Activated CD4-positive, alpha-beta T cell treated with anti-CD3 and anti-CD28 coated beads for 1 hour (primary cell): ENCODE measurements at places on chromosomes 5 and 9.

DNA sequence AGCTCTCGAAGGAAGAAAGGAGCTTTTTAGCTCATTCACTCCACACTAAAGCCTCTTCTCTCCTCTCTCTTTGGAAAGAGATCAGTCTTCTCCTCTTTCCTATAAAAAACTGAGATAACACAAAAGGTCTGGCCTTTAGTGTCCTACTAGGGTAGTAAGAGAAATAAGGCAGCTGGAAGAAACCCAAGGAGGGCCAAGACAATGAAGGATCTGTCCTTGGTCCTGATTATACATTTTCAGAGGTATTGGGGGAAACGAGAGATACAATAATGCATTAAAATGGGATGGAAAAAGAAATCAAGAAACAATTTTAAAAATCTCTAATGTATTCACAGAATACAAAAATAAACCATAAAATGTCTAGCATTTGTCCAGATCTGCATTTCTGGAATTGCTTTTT, 184.0 kb downstream of the SLF1 start:
- DNase-seq, result no peak

- DNase-seq, result no peak
Observed at GRCh38 chr9:88084357-88085183, 53.7 kb downstream of the SPATA31C2 start.

DNA sequence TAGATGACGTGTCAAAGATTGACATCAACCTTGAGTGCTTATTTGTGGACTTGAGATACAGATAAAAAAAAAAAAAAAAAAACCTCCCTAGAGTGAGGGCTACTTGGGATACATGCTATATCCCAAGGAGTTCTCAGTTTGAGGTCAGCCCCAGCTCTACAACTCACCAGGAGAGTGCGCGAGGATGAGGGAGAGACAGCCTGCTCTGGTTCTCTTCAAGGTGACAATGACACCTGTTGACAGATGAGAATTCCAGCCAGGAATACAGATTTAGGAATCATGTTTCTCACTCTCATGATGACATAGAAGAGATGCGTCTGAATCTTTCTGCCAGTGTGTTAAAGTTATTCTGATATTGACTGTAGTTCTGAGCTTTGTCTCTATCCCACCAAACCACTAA, 24.9 kb upstream of the ARHGAP26 start:
- DNase-seq, result no peak

GRCh38 chr5:32102254-32102986, 71.7 kb downstream of the GOLPH3 start:
- DNase-seq, result no peak

DNA sequence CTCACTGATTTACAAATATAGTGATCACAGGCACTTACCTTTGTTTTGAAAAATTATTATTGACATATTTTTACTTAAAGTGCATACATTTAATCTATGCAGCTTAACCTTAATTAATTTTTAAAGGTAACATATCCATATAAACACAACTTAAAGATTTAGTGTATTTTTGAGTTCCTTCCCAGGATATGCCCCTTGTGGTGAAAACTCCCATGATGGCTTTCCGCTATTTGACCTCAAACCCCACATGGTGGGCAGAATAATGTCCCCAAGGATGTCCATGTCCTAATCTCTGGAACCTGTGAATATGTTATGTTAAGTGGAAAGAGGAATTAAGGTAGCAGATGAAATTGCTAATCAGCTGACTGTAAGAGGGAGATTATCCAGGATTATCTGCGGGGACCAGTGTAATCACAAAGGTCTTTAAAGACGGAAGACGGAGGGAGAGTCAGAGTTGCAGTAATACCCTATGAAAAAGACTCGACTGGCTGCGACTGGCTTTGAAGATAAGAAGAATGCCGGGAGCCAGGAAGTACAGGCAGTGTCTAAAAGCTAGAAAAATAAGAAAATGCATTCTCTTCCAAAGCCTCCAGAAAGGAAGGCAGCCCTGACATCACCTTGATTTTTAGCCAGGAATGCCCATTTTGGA, 193.9 kb downstream of the ICE1 start:
- no peak for DNase-seq

GRCh38 chr9:2824564-2824963, 19.3 kb downstream of the PUM3 start:
- DNase-seq, result no peak

GRCh38 chr9:119412399-119412798, 43.2 kb upstream of the BRINP1 start:
- DNase-seq, result no peak
